Cortex of kidney (tissue), 1 donor: ENCODE measurements at places on chromosomes 16 and 17.

- no peak for DNase-seq
These were observed 119.9 kb upstream of the TMEM97 start for GRCh38 chr17:28199115-28199514.

- DNase-seq, result no peak
These were observed 33.6 kb downstream of the NKD1 start for GRCh38 chr16:50581845-50582244.

DNA sequence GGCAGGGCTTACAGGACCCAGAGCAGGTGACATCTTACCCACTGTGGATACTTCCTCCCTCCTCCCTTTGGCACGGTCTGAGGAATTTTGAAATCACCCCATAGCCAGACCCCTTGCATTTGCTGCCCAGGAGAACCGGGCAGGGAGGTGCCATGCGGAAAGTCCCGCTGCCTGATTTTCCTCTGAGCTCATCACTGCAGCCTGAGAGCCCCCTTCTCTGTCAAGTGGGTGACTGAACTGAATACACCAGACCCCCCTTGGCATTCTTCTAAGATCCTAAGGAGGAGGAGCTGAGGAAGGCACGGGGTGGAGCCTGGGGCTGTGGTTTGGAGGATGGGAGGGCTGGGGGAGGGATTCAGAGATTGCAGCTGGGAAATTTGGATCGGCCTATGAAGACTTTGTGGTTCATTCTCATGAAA lies 173.4 kb downstream of the RAB11FIP4 start:
- no peak for DNase-seq

DNA sequence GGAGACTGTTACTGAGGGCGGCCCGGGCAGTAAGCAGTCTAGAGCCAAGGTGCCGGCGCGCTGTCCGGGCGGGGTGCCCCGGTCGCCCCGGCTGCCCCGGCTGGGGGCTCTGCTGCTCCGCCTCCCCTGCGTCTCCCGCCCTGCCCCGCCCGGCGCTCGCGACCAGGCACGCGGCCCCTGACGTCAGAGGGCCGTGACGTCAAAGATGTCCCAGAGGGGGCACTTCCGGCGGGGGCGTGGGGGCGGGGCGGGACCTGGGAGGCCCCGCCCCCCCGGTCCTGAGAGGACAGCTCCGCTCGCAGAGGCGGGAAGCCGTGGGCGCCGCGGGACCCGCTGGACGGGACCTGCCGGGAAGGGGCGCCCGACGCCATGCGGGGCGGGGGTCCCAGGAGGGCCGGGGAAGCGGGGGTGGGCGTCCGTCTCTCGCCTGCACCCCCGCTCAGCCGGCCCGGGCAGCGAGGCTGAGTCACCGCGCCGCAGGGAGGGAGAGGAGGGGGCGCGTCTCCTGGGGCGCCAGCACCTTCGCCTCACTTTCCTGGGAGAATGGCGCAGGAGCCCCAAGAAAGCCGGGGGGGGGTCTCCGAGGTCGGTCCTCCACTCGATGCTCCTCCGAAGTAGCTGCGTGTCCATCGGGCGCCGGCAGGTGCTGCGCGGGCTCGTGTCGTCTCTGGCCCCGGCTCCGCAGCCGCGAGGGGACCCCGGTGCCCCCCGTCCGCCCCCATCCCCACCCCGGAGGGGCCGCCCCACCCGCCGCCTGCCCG lies 4.4 kb upstream of the HIC1 start:
- no peak for DNase-seq

- no peak for DNase-seq
These were observed 6.7 kb upstream of the PHKG2 start for GRCh38 chr16:30741461-30741914.

GRCh38 chr16:7177875-7178274 lies 154.8 kb upstream of the RBFOX1 start:
- no peak for DNase-seq

GRCh38 chr17:7910711-7911110 lies 5.4 kb downstream of the RNF227 start:
- no peak for DNase-seq

DNA sequence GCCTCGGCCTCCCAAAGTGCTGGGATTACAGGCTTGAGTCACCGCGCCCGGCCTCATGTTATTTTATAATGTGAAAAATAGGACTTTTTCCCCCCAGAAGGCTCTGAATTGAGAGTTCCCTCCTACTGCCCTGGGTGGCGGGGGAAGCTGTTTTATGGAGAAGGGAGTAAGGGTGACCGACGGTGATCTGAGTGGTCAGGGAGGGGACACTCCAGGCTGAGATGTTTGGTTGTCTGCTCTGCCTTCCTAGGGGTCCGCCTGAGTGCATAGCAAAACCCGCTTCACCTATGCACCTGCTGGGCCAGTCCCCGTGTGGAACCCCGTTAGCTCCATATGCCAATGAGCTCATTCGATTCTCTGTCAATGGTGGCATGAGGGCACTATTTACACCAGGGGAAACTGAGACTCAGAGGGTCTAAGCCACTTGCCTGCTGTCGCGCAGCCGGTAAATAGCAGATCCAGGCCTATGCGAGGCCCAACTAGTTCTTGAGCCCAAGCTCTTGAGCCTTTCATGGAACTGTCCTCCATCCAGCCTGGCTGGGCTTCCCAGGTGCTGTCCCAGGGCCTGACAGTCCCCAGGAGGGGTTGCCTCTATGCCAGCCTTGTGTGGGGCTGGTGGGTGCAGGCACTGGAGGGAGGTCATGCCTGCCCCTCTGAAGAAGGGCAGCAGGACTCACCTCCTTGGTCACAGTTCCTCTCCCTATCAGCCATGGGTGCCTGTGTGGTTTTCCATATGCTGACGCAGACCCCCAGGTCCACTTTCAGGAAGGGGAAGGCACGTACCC lies 1.7 kb upstream of the GJD3 start:
- no peak for DNase-seq

DNA sequence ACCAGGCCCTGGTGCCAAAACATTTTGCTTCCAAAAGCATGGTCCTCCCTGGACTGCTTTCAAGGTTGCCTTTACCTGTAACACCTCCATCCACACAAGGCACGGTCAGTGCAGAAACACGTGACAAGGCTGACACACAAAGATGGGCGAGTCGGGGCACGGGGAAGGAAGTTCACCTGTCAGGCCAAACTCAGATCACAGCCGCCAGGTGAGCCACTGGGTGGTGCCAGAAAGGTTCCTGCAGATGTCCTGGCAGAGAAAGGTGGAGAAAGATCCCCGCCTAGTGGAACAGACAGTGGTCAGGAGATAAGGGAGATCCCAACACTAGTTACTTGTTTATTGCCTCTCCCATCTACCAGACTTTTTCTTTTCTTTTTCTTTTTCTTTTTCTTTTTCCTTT lies 155.3 kb downstream of the AIPL1 start:
- no peak for DNase-seq

- DNase-seq, result no peak
These were observed 35.2 kb downstream of the SRL start for GRCh38 chr16:4206680-4207079.

GRCh38 chr17:73719588-73720071 lies 75.4 kb upstream of the SDK2 start:
- DNase-seq, result no peak

DNA sequence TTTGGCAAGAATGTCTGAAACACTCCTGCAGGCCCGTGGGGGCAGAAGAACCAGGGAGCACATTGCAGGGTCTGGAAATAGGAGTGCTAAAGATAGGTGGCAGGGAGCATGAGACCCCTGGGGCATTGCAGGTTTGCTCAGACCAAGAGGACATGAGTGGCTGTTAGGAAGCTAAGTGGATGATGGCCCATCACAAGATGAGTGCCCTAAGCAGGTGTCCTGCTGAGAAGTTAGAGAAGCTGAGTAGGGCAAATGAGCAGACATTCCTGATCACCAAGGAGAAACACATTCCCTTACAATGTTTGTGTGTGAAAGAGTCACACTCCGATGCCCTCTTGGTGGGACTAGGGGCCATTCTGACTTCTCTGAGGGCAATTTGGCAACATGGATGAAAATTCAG lies 9.9 kb downstream of the MLYCD start:
- no peak for DNase-seq

DNA sequence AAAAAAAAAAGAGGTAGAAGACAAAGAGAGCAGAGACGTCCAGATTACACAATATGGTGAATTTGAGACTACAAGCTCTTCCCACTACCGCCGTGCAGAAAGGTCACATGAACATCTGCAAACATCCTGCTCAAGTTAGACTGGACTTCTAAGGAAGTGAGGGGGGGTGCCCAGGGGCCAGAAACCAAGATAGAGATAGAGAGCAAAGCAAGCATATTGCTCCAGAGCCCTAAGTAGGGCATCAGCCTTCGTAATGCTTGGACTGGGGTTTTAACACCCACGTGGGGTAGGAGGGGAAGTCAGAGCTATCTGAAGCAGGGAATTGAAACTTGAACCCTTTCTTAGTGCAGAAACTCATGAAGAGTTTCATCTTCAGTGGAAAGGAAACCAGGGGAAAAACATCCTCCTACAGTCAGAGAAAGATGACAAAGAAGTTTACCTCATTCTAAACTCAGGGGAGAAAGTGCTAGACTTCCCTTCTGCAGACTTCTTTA lies 8.7 kb downstream of the CLEC19A start:
- no peak for DNase-seq

DNA sequence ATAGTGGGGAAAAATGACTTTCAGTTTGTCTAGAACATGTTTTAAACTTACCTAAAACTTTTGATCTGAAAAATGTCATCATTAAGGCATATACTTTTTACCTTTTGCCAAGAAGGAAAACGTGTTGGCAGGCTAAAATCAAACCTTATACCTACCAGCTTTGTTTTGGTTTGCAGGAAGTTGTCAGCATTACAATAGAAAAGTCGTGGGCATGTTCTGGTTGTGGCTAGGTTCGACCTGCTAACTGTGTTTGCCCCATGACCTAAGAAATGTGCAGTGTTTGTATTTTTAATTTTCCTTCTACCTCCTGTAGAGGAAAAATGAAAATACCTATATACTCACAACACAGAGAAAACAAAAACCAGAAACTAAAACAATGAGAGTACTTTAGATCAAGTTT lies 13.0 kb downstream of the SKAP1 start:
- no peak for DNase-seq

- no peak for DNase-seq
These were observed 10.2 kb downstream of the LASP1 start for GRCh38 chr17:38879878-38880665.

GRCh38 chr17:78089576-78090281 lies 38.8 kb downstream of the TMC6 start:
- no peak for DNase-seq

GRCh38 chr17:76566988-76567431 lies 18.6 kb downstream of the ST6GALNAC2 start:
- no peak for DNase-seq

- DNase-seq, result no peak
These were observed 15.5 kb downstream of the MAP1LC3B start for GRCh38 chr16:87407511-87408112.

DNA sequence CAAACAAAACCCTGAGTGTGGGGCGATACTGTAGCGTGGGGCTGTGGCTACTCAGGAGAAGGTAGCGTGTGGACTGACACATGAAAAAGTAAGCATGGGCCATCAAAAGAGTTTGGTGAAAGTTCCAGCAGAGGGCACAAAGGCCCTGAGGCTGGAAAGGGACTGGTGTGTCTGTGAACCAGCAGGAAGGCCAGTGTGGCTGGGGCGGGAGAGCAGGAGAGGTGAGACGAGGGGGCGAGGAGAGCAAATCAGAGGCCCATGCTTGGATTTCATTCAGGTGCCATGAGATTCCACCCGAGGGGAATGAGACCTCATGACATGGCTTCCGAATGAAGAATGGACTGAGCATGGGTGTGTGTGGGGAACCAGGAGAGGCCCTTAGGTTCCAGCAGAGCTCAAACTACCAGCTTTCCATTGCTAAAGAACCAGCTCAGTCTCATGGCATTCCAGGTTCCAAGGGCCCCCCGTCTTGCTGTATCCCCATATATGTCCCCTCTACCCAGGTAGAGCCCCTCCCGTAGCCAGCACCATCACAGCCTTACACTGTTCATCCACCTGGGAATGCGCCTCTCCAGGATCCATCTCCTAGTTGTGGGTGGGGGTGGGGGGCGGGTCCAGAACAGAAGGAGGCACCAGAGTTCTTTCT lies 31.1 kb downstream of the TRPV2 start:
- DNase-seq, result no peak

- no peak for DNase-seq
These were observed 7.5 kb downstream of the PELP1 start for GRCh38 chr17:4696437-4696805.

DNA sequence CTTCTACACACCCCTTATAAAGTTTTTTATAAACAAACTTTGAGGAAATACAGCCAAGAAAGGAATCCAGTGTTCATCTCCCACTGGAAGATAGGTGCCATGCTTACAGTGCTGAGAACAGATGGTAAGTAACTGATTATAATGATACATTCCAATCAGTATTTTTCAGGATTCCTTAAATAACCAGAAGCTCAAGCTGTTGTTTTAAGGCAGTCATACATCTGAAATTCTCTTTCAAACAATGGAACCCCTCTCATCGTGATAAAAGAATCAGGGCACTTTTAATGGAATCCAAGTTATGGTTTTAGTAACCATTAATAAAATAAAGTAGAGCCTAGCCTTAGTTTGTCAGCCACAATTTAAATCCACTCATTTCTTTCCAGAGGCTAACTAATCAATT lies 56.1 kb upstream of the STAC2 start:
- DNase-seq, result no peak

DNA sequence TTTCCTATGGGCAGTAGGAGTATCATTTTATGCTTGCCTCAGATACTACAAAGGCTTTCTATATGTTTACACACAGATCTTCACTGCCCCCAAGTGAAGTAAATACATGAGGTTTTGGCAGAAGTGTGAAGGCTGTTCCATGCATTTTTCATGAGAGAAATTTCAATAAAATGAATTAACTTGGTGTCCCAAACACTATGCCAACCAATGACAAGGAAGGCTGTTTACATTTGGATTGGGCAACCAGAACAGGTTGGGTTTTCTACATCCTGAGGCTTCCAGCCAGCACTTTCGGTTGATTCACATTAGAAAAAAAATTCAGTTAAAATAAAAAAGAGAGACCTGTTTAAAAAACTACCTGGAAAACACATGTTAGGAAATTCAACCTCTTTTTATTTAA lies 625.4 kb downstream of the KCNJ2 start:
- DNase-seq, result no peak

GRCh38 chr17:46026166-46027047 lies 27.4 kb downstream of the STH start:
- DNase-seq, result no peak

DNA sequence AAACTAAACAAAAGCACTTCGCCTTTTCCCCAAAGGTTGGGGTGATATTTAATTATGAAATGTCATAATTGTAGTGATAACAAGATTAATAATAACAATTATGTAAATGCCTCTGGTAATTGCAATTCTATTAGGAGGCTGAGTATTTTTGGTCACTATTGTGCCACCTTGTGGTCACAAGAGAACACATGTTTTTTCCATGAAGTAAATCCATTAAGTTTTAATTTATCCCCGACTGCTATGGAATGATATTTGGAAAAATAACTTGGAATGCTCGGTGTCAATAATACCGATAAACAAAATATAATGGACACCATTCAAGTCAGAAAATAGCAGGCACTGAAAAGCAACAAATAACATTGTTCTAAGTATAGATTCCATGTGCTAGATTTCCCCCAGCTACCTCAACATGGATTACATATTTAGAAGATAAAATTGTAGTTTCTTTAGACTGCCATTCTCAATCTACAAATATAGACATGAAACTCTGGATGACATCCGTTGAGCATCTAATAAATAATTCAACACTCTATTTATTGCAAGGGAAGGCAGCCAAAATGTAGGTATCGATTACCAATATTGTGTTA lies 25.0 kb upstream of the KCNJ2 start:
- DNase-seq, result no peak

- DNase-seq, result no peak
These were observed 12.4 kb downstream of the TENT4B start for GRCh38 chr16:50165473-50165872.
